ENCODE measurements at places on chromosomes 5 and 9.

DNA sequence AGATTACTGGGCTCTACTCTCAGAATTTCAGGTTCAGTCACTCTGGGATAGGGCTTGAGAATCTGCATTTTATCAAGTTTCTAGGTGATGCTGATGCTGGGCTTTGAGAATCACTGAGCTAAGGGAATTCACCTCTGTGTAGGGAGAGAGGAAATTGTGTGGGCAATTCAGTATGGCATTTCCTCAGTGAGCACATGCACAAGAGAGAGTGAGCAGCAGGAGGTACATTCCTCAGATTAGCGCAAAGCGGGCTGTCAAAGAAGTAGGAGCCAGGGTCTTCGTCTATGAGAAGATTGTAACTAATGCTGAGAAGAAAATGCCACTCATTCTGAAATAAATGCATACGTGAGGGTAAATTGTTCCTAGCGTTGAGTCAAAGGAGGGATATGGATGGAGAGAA, 175.9 kb downstream of the KIF4B start:
- no peak for DNase-seq

DNA sequence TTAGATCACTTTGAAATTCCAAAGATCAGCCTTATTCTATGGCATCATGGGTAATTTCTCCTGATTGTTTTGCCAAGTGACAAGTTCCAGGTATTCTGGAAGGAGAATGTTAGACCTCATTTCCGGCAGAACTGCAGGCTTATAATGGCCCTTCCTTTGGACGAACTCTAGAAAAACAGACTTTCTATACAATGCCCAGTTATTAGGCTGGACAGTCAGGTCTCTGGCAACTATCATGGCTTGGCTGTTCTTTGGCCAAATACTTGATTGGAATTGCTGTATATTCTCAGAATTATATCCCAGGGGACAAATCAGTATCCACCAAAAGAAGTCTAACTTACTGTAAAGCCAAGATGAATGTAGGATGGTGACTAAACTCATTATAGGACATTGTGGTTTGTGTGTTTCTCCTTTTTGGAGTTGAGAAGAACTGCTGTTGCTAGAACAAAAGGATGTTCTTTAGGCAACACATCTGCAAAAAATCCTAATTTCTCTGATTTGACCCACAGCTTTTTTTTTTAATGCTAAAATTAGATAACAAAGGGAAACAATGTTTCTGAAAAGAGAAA, 69.0 kb downstream of the ADAMTSL1 start:
- DNase-seq = no peak

- DNase-seq = peak; percentile 76
Observed at GRCh38 chr5:16690243-16690852, 73.6 kb upstream of the RETREG1 start.

- no peak for DNase-seq
Observed at GRCh38 chr5:164234321-164234720, 728.9 kb downstream of the MAT2B start.

GRCh38 chr5:41371738-41372137, 138.7 kb downstream of the PLCXD3 start:
- no peak for DNase-seq

DNA sequence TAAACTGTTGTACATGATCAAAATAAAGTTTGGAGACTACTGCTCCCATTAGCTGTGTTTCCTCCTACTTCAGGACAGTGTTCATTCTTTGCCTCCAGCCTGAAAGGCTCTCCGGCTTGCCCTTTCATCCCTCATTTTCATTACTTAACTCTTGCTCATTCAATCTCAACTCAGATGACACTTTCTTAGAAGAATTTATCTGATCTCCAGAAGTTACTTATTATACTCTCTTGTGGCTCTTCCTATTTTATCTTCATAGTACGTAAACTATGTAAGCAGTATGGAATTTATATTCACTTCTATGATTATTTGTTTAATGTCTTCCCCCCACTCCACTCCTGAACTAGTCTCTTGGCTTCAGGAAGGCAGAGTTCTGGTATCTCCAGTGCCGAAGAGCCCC, 1737.9 kb upstream of the C9orf72 start:
- no peak for DNase-seq

DNA sequence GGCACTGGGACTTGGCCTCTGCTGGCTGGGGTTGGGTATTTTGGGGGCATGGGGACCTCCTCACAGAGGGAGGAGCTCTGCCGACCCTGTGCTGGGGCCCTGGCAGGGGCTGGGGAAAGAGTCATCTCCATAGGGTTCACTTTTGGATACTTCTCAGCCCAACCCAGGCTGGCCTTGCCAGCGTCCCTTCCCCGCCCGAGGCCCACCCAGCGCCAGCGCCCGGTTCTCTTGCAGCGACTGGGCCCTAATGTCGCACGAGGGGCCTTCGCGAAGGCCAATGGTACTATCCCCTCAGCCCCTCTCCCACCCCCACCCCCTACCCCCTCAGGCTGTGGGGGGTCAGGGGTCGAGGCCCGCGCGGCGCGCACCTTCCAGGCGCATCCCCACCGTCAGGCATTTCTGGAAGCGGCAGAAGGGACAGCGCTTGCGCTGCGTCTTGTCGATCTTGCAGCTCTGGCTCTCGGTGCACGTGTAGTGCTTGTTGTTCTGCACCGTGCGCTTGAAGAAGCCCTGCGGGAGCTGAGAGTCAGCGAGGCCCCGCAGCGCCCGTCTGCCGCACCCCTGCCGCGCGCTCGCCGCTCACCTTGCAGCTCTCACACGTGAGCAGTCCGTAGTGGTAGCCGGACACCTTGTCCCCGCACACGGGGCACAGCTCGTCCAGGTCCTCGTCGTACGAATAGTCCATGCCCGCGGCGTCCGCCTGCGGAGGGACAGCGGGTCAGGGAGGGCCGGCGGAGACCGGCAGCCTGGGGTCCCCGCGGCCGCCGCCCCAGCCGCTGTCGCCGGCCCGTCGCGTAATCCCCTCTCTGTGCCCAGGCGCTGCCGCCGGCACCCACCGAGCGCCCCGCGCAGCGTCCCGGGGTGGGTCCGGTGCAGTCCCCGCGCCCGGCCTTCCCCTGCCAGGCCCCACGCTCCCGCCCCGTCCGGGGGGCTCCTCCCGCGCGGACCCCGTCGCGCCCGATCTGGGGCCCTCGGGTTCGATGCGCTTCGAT, 4.2 kb downstream of the NR5A1 start:
- no peak for DNase-seq

GRCh38 chr9:87710443-87710842, 15.5 kb upstream of the CTSL start:
- DNase-seq = peak; percentile 43

DNA sequence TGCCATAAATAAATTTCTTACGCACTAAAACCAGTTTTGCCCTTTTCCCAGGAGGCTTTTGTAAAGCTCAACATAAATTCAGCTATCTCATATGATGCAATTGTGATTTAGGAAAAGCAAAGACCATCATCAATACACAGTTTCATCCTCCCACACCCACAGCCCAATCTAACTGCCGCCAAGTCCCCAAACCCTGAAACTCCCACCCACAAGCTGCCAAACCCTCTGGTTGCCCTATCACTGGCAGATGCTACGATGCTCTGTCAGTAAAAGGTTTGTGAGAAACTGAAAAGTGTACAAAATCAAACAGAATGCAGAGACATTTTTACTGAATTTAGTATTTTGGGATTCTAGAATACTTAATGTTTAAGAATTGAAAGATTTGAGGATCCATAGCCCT, 42.8 kb upstream of the NR4A3 start:
- no peak for DNase-seq

- no peak for DNase-seq
Observed at GRCh38 chr9:33637881-33638280, 113.8 kb downstream of the ANKRD18B start.

GRCh38 chr9:129881547-129882324, 46.5 kb downstream of the USP20 start:
- DNase-seq = no peak

- DNase-seq = no peak
Observed at GRCh38 chr9:73116031-73116430, 35.6 kb upstream of the ANXA1 start.

GRCh38 chr5:14929293-14930065, 57.9 kb upstream of the ANKH start:
- DNase-seq = no peak

DNA sequence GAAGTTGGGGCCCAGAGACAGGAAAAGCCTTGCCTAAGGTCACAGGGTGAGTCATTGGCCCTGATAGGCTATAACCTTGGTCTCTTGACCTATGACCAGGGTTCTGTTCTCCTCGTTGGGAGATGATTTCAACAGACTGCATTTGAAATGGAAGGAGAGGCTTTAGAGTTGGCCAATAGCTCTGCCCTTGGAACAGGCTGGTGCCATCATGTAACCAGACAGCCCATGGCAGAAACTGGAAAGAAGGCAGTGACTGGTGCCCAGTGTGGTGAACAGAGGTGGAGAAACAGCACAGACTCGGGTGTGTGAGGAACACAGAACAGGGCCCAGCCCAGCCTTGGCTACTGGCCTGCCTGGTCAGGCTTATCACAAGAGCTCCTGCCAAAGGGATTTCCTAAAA, 109.8 kb upstream of the SLC25A48 start:
- DNase-seq = no peak
